K562 (cell line): ENCODE measurements at places on chromosomes 11 and 22.

DNA sequence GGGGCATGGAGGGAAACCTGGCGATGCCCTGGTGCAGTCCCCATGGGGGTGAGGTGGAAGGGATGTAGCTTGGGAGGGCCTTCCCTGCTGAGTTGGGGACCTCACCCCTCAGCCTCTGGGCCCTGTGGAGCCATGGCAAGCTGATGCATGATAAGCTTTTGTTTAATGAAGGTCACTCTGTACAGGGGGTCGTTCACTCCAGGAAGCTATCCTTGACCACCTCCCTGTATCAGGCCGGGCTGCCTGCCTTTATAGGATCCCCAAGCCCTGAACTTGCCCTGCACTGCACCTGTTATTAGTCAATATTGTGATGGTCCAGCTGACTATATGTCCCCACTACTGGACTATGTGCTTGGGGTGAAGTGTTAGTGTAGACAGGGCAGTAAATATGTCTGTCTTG, 49.7 kb upstream of the MYEOV start:
- DNase-seq, result no peak

GRCh38 chr11:113689768-113690618, 16.1 kb downstream of the TMPRSS5 start:
- peak; percentile 77 for DNase-seq

- DNase-seq, result peak; percentile 22
Measured at GRCh38 chr11:3825473-3826154, 15.1 kb downstream of the RHOG start.

DNA sequence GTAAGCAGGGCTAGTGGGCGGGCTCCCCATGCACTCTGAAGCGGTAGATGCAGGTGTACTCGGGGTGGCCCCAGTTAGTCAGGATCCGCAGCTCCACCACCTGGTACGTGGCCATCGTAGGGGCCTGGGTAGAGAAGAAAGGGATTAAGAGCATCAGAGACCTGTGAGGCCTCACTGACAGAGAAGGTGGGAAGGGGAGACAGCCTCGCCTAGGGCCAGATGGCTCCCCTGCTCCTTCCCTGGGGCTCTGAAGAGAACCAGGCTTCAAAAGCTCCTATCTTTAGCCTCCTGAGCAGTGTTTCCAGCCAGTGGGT, 19.6 kb downstream of the SUN2 start:
- no peak for DNase-seq

DNA sequence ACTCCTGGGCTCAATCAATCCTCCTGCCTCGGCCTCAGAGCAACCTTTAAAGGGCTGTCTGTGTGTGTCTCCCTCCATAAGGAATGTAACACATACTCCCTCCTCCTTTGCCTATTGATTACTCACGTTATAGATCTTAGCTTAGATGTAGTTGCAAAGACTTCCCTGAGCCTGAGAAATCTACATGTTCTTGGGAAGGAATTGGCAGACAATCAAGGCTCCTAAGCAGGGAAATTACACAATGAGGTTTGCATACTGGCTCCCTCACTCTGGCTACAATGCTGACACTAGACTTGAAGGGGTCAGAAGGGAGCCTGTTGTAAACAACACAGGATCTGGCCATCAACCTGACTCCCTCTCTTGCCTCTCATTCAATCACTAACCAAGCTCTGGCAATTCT, 5.2 kb upstream of the OLFML1 start:
- DNase-seq, result no peak
